ENCODE measurements at places on chromosomes 1 and 21. TPM values are rescaled to one million over a fixed set of nuclear protein-coding genes. Genes with fewer than 3 reads are reported as not detected.

DNA sequence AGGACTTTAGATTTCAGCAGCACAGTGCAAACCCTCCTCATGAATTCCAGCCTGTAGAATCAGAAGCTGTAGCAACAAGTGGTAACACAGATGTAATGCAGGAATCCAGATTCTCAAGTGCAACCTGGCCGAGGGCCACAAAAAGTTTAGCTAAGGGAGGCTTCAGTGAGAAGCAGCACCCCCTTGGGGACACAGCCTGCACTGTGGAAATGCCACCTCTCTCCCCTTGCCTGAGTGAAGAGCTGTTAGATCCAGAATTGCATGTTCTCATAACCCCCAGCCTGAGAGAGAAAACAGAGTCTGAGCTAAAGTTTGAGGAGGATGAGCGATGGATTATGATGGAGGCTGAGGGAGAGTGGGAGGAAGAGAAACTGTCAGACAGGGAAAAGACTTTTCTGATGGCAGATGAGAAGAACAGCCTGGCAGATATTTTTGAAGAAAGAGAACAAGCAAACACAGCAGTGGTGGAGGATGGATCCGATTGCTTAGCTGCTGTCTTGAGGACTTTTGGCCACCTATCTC, 80.5 kb upstream of the BMP8A start:
- DNase-seq = peak; percentile 78

GRCh38 chr1:181076852-181077251, 11.6 kb upstream of the IER5 start:
- DNase-seq = no peak

Gene KRTAP11-1
- total RNA-seq = not detected

GRCh38 chr1:155104605-155105534, 22.8 kb upstream of the EFNA1 start:
- DNase-seq = no peak

Gene PGLYRP3
- not detected for total RNA-seq

Gene ZNF593OS
- total RNA-seq = not detected

Gene ZNF683
- 0.31 TPM for total RNA-seq

Gene SPATA21
- 0.49 TPM for total RNA-seq

Gene TENT5C
- total RNA-seq = 37.0 TPM

DNA sequence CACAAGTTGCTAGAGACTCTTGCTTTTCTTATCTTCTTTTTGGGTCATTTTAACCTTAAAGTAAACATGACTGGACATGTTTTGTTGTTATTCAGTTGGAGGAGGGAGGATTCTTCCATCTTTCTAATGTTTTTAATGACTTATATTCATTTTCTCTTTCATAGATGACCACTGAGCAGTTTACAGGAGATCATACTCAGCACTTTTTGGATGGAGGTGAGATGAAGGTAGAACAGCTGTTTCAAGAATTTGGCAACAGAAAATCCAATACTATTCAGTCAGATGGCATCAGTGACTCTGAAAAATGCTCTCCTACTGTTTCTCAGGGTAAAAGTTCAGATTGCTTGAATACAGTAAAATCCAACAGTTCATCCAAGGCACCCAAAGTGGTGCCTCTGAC, 11.9 kb downstream of the DYRK3 start:
- DNase-seq = no peak

Gene FCMR
- 5.0 TPM for total RNA-seq

Gene LCE6A
- not detected for total RNA-seq

- no peak for DNase-seq
Measured at GRCh38 chr1:186286615-186287315, 88.3 kb downstream of the TPR start.

- DNase-seq = no peak
Measured at GRCh38 chr1:153260585-153261280, 1.2 kb downstream of the LORICRIN start.

- DNase-seq = no peak
Measured at GRCh38 chr1:30765556-30766434, 8.2 kb upstream of the LAPTM5 start.

- DNase-seq = no peak
Measured at GRCh38 chr1:53016705-53017104, 45.3 kb upstream of the PODN start.

- no peak for DNase-seq
Measured at GRCh38 chr1:64516301-64516700, 46.4 kb downstream of the CACHD1 start.

DNA sequence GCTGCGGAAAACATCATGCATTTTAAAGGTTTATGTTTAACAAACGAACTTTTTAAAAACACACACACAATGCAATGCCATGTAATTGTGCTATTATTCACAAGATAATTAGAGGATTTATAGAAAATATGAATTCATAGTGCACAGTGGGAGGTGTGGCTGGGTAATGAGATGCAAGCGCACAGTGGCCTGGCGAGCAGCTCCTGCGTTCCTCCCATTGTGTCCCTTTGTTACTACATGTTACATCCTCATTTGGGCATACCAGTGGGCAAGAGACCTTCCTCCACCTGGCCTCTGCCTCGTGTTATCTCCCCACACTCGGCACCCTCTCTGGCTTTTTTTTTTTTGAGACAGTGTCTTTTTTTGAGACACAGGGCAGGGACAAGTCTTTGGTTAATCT, 30.0 kb upstream of the TENT5B start:
- DNase-seq = no peak

GRCh38 chr1:39720094-39720999, 18.3 kb upstream of the PPIE start:
- DNase-seq = no peak

DNA sequence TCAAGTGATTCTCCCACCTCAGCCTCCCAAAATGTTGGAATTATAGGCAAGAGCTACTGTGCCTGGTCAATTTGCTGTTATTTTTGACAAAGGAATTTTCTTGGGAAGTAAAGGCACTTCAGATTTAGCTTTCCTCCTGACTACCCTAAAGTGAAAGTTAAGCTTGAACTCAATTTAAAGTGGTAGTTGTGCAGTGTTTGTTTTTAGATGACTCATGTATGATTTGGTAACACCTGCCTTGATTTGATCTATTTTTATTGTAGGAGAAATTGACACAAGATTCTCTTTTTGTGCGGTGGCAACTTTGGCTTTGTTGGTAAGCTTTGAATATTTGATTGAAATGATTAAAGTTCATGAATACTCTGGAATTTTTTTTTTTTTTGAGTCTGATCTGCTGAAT, 5.0 kb downstream of the RABGGTB start:
- no peak for DNase-seq

Gene CFHR5
- total RNA-seq = not detected

GRCh38 chr1:7554385-7555235, 216.5 kb upstream of the VAMP3 start:
- no peak for DNase-seq

Gene TCHH
- 0.13 TPM for total RNA-seq

- DNase-seq = no peak
Measured at GRCh38 chr1:26126321-26127084, 14.9 kb downstream of the PDIK1L start.

DNA sequence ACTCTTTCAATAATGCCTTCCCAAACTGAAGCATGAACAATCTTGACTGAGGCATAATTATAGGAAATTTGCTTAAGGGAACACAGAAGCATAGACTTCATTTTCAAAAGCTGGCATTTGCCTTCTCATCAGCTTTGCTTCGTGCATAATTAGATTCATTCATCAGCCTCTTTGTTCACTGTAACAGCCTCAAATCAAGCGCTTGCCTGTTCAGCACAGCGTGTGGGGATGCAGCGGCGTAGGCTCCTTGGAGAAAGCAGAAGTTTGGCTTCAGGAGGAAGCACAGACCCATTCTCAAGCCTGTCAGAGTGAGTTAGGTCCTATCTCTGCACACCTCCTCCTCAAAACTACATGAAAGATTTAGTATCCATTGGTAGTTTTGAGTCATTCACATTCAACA, 246.4 kb upstream of the MAP1LC3C start:
- DNase-seq = no peak

Gene EXO1
- 0.58 TPM for total RNA-seq

- no peak for DNase-seq
Measured at GRCh38 chr1:79604490-79605198, 598.1 kb upstream of the ADGRL4 start.

DNA sequence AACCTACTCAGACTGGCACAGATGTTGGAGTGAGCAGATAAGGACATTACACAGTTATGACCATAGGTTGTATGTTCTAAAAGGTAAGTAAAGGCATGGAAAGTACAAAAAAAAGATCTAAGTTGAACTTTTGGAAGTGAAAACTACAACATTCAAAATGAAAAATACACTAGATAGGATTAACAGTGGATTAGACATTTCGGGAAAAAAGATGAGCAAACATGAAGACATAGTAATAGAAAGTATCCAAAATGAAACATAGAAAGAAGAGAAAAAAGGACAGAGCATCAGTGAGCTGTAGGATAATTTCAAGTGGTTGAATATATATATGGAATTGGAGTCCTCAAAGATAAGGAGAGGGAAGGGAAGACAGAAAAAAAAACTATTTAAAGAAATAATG, 34.0 kb upstream of the CR2 start:
- no peak for DNase-seq

Gene RGS4
- total RNA-seq = 10.7 TPM

DNA sequence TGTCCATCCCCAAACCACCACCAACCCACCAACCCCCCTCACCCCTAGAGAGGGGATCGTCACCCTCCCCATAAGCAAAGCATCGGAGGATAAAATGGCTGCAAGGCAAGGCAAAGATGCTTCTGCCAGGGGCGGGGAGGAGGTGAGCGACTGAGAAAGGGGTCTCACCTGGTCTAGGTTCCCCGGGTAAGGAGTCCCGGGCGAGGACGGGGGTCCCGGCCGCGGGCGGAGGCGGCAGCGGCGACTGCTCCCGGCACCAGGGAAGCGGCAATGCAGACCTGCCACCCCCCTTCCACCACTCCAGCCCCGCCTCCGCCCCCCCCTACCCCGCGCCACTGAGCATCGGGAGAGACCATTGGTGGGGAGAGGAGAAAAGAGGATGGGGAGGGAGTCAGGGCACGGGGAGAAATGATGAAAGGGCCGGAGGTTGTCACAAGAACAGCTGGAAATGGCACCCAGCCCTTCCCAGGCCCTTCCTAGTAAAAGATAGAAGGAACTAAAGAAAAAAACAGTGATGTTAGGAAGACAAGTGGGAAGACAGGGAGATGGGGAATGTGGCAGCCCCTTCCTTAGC, at the start of gene SV2A:
TSS of gene SV2A (minus strand) at position 274 of the 574 bp plus-strand sequence. CDS start 4,004 bp downstream, outside the sequence.
- no peak for DNase-seq
